Activated T-helper 2 cell treated with anti-CD3 and anti-CD28 coated beads, Interferon-gamma antibody, Interleukin-2, Interleukin-4, amounts not matched to agents 10 μg/mL and 5 μg/mL and 100 μg/mL, durations not matched to agents 14 hours and 24 hours and 36 hours (primary cell): ENCODE measurements at places on chromosomes 11 and 22. TPM values are rescaled to one million over a fixed set of nuclear protein-coding genes. Genes with fewer than 3 reads are reported as not detected.

- DNase-seq = no peak
Measured at GRCh38 chr22:21000207-21000986, 1.5 kb downstream of the THAP7 start.

GRCh38 chr11:112784323-112785073 lies 176.7 kb upstream of the NCAM1 start:
- DNase-seq = no peak

DNA sequence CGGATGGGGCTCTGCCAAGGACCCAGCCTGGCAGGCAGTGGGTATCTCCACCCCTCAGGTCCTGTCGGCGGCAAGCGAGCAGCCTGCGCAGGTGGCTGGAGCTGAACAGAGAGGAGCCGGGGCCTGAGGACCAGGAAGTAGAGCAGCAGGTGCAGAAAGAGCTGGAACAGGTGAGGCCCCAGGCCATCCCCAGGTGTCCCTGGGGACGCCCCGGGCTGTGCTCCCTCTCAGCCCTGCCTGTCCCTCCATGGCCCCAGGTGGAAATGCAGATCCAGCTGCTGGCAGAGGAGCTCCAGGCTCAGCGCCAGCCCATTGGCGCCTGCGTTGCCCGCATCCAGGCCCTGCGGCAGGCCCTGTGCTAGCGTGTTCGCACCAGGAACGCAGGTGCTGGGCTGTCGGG lies 44.0 kb downstream of the PISD start:
- no peak for DNase-seq

- no peak for DNase-seq
Measured at GRCh38 chr11:66479394-66480116, 679 bp upstream of the DPP3 start.

DNA sequence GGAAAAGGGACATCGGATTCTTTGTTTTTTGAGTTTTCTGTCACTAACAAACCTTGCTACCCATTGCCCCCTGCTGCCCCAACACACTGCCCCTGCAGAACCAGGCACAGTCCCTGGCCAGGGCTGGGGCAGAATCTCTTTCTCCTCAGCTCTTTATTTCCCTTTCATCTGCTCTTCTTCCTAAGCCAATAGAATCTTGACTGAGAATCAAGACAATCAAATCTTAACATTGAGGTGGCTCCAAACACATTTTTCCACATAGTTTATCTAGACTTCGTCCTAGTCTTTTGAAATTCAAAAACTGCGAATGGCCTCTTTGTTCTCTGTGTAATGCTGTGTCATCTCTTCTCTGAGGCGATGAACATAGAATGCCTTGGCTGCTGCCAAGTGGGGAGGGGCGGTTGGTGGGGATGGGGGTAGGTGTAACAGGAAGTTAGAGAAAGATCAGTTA lies 16.1 kb upstream of the NTM start:
- DNase-seq = no peak

DNA sequence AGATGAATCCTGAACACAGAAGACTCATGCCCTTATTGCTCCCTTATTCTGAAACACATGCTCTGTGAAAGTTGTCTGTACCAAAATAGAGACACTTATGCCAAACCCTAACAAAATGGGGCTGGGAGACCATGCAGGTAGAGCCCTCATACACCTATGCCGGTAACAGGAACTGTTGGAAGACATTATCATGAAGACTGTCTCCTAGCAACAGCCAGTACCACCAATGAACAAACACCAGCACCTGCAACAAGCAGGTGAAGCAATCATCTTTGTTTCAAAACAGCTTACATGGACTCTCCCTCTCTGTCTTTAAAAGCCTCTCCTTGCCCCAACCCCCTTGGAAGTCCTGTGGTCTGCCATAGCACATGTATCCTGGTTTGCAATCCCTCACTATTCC lies 17.2 kb downstream of the SLC5A4 start:
- no peak for DNase-seq

DNA sequence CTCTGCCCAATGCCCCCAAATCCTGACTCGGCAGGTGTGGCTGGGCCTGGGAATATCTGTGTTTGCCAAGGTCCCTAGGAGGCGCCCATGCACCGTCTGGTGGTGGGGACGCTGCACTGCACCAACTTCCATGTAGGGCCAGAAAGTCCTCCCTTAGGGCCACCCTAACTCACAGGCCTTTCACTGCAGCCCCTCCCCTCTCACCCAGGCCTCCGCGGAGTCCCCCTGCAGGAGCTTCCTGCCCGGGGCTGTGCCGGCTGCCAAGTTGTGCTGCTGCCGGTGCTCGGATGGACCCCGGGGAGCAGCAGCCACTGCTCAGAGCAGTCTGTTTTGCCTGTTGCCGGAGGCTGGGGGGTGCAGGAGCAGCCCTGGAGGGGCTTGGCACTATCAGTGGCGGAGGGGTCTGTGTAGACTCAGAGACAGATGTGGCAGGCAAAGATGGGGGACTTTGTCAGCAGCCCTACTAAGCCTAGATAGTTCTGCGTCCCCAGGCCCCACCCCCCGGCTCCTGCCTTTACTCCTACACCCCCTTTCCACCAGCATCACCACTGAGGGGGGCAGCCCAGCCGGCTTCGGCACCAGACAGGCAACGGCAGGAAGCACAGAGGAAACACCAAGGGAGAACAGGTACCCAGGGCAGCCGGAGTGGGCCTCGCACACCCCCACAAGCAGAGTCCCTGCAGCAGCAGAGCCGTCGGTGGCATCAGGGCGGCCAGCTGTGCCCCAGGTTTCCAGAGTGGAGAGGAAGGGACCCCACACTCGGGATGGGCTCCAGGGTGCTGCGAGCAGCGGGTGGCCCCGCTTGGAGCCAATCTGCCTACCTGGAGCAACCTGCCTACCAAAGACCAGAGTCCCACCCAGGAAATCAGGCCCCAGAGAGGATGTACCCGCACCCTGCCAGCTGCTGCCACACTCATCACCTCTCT lies 124.3 kb downstream of the TRIM29 start:
- DNase-seq = no peak

DNA sequence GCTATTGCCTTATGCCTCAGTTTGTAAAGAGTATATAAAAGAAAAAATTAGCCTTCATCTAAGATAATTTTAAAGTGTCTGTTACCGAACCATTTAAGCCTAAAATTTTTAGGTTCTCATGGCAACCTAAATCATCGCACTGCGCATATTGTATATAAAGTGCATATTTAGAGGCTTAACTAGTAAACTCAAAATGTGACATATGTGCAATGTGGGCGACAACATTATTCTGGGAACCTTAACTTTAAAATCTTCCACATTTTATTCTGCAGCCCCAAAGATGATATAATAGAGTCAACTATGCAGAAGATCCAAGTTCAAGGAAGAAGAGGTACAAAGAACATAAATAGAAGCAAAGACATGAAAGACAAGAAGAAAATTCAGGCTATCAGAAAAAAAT lies 23.0 kb downstream of the CELF1 start:
- DNase-seq = no peak

- DNase-seq = no peak
Measured at GRCh38 chr22:17970201-17970708, 54.1 kb downstream of the MICAL3 start.

GRCh38 chr11:125460275-125460674 lies 35.8 kb downstream of the FEZ1 start:
- no peak for DNase-seq

DNA sequence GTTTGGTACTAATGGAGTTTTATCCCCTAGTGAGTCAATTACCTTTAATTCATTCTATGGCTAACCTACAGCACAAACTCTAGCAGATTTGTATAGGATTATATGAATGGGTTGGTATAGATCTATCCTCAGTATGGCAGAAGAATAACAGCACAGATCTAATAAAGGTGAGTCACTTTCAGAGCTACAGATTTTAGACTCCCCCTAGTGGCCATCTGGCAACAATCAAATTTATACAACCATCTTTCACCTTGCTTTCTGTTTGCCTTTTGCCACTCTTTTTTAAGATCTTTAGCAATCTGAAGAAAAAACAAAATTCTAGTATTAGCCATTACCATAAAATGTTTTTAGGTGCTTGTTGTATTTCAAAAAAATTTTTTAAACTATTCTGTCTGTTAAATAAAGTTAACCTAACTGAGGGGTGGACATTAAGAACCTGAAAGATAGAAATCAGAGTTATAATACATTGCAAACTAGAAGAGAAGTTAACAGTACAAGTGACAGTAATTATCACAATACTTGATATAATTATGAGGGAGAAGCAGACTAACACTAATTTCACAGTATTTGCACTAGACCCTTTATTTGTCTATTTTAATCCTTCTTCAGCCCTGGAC lies 25.8 kb downstream of the DDIAS start:
- no peak for DNase-seq

- no peak for DNase-seq
Measured at GRCh38 chr11:113876074-113876797, 864 bp upstream of the USP28 start.

The HEPHL1 gene
- total RNA-seq = not detected in 2 replicates

The JHY gene
- total RNA-seq = 0.91 and 1.3 TPM in 2 replicates

The DSCAML1 gene
- not detected in 2 replicates for total RNA-seq
